ENCODE measurements at places on chromosomes 11 and 22.

GRCh38 chr22:28358312-28358711 is 321.3 kb downstream of the TTC28 start:
- no peak for DNase-seq

DNA sequence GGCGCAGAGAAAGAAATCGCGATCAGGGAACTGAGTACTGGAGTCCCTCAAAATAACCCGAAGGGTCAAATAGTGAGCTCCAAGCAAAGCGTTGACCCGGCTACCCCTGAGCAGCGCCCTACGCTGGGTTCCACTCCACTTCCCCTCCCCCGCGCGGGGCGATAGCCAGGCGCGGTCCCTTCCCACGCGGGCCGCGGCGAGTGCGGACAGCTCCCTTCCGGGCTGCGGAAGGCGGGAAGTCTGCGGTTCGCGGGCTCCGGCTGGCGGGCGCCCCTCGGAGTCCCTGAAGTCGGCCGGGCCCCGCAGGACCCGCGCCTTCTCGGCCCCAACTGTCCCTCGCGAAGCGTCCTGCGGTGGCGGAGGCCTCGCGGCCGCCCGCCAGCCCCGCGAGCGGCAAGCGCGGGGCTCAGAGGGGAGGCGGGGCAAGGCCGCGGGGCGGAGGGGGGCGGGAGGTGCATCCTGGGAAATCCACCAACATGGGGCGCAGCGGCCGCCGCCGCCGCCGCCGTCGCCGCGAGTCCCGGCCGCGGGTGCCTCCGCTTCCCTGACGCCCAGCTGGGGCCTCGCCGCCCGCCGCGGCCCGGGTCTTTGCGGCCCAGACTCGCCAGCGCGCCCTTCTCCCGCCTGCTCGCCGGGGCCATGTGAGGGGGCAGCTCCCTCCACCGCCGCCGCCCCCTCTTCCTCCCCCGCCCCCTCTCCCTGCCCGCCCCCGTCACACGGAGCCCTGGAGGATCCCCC is at the start of gene QSER1:
Gene QSER1 (plus strand): TSS at position 457 of the 738 bp plus-strand sequence. CDS start 315 bp downstream, outside the sequence.
- peak; percentile 62 for DNase-seq

- no peak for DNase-seq
These were observed 7.8 kb downstream of the PRDM11 start for GRCh38 chr11:45154276-45154675.

DNA sequence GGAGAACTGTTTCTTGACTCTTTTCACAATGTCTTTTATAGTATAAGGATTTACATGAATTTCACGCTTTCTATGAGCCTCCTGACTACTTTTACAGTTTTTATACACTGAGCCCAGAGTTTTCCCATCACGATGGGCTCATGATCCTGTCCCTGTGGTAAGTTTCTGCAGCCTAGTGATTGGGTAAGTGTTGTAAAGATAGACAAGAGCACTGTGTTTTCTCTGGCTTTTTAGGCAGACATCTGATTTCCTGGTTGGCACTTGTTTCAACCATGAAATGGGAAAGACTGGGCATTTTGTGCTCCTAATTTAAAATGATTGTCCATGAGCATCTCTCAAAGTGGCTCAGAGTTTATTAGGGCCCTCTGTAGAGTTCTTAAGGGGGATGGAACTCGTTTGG is 299.0 kb downstream of the FAT3 start:
- no peak for DNase-seq

DNA sequence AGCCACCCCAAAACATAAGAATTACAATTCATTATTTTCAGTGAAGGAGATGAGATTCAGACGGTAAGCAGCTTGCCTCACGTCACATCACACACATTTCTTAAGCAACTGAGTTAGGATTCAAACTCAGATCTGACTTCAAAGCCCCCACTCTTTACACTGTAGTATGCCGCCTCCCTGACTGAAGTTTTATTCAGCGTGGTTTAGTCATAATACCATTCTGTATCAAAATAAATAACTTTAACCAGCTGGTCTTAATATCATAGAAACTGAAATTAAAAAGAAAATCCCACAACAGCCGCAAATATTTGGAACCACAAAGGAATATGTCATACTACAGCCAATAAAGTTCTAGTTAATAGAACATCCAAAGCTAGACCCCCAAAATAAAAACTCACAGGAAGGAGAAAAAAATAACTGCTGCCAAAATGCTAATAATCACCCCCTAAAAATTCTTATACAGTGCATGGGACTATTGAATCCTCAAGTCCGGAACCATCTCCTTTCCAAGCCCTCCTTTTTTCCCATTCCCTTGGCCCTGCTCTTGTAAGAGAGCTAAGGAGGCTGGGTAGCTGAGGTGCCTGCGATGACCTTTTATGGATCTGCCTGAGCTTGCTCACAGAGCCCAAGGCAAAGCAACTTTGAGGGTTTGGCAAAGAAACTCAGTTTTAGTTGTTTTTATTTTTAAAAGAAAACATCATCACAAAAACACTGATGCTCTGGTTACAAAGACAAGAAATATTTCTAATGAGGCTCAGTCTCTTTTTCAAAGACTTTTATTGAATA is 334.5 kb downstream of the TTC28 start:
- no peak for DNase-seq

DNA sequence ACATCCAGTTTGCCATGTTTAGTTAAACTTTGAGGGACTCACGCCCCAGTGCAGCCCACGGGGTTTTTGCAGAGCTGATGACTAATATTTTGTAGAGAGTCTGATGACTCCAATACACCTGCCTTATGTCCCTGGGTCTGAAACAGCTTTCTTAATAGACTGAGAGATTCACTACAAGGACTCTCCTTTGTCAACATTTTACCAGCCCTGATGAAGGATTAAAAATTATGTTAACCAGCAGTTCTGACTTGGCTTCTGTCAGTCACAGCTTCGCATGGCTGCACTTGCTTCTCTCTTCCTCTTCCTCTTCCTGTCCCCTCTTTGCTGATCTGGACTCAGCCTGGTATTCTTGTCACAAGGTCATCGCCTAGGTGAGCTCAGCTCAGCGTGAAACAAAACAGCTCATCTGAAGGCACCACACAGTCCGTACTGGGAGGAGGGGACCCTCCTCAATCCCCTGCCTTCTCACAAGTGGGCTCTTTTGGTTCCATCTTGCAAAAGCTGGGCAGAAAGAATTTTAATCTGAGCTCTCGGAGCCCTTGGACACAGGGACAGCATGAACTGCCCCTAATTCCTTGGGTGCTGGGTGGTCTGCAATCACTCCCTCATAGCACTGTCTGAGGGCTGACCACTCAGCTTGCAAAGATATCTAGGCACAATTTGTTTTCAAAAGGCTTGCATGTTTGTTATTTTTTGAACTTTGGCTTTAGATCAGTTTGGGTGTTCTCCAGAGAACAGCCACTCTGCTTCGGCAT is 38.1 kb upstream of the POU2AF1 start:
- DNase-seq, result peak; percentile 76

DNA sequence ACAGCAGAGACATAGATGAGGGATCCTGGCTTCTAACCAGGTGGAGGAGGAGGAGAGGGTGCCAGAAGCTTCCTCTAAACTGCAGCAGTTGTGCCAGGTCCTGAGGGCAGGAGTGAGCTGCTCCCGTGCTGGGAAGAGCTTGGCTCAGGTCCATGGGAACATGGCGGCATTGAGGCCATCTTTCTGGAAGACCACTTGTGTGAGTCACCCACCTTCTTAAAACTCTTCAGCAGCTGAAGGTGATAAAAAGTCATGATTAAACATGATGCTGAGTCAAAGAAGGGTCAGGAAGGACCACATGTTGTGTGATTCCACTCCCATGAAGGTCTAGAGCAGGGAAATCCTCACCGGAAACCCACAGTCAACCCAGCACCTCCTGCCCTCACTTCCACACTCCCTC is 35.1 kb downstream of the LINC01488 start:
- no peak for DNase-seq

DNA sequence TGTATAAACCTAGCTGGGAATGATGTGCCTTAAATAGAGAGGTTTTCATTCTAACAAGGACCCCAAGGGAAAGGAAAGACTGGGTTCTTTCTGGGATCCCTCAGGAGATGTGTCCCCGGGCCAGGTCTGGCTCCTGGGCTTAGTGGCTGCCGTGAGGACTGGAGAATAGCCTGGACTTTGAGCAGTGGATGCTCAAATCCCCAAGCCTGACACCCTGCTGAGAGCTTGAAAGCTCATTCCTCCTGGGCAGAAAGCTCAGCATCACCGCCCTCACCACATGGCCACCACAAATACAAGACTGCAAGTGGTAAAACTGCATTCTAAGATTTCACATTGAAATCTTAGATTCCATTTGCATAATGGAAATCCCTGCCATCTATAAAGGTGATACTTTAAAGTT is 79.4 kb upstream of the NARS2 start:
- no peak for DNase-seq

DNA sequence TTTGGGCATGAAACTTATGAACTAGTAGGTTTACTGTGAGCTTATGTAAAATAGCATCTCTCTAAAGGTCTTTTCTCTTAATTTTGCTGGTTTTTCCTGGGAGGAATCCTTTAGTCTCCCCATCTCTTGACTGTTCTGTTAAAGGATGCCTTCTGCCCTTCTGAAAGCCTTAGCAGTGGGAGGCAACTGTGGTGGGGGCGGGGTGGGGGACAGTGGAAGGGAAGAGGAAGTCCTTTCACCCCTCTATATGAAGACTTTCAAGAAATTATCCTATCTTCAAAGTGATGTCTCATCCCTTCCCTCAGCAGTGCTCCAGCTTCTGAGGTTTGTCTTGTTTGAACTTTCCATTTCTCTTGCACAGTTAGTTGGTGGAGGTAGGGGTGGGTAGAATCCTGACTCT is 73.1 kb downstream of the ELP4 start:
- DNase-seq, result no peak

- no peak for DNase-seq
These were observed 192.7 kb downstream of the BUD13 start for GRCh38 chr11:116579857-116580727.

DNA sequence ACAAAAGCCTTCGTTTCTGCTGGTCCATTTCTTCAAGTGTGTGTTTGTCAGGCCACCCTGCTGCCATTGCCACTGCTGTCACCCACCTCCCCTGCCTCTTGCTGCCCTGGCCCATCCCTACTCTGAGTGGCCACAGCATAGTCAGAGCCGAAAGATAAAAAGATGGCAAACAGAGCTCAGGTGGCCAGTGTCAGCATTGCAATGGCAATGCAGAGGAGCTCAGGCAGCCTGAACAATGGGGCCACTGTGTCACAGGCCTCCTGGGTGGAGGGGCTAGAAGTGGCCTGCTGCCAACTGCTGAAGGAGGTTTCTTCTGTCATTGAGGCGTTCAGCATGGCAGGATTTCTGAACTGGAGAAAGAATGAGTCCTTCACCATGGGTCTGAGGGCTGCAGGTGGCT is 137.1 kb downstream of the CSNK2A3 start:
- no peak for DNase-seq

DNA sequence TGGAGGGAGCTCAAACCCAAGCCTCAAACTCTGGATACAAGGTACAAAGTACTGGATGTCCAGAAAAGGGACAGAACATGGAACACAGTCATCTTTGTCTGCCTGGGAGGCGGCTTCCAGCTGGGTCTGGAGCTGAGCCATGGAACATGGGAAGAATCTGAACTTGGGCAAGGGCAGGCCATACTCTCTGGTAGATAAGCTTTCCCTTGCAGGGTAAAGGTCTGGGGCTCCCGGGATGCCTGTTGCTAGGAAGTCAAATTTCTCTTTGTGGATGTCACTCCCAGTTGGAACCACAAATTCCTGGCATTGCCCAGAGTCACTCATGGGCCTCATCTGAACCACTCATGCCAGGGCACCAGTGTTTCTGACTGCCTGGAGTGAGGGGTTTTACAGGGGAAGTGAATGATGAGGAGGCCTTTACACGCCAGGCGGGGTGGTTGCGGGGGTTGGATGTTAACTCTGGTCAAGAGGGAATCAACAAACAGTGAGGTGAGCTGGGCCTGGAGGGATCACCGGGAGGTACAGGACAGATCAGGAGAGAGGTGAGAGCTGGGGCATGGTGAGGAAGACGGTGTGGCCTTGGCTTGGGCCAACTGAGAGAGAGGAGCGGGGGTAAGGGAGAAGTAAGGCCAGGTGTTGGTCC is 5.7 kb downstream of the FTH1 start:
- DNase-seq, result no peak

- DNase-seq, result no peak
These were observed 72.1 kb upstream of the TENM4 start for GRCh38 chr11:79512706-79513469.

- DNase-seq, result peak; percentile 30
These were observed 1.3 kb downstream of the DENND5A start for GRCh38 chr11:9263840-9264315.

DNA sequence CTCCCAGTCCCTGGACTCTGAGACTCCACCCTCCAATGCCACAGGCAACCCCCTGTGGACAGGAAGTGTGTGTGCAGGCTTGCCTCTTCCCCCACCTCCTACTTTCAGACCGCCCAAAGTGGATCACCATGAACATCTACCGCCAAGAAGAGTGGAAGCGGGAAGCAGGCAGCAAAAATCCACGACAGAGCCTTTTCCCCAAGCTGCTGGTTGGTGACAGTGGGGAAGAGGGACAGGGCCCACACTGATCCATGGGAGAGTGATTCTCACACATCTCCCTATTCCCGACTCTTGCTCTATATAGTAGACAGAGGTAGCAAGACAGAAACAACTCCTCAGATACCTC is 53.4 kb upstream of the SPATA19 start:
- DNase-seq, result no peak

DNA sequence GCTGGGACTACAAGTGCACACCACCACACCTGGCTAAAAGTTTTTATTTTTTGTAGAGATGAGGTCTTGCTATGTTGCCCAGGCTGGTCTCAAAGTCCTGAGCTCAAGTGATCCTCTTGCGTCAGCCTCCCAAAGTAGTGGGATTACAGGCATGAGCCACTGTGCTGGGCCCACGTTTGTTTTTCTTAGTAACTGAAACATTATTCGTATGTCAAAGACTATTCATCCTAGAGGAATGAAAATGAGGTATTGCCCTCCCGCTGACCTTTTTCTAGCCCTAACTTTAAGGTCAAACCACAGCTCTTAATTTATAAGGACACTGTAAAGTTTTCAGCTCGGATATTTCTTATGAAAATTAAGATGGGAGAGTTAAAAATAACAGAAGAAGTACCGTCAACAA is 33.2 kb upstream of the PAX6 start:
- DNase-seq, result no peak

DNA sequence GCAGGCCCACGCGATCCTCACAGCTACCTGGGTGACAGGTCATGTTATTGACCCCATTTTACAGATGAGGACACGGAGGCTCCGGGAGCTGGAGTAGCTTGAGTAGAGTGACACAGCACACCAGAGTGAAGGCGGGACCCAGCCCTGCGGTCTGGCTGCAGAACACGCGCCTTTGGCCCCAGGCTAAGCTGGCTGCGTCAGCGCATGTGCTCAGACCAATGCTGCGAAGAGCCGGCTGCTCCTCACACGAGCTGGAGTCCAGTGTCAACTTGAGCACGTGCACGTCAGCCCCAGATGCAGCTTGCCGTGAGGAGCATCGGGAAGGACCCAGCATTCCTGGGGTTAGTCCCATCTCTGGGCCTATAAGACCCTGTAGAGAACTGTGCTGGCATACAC is 49.9 kb downstream of the SCUBE1 start:
- DNase-seq, result no peak

DNA sequence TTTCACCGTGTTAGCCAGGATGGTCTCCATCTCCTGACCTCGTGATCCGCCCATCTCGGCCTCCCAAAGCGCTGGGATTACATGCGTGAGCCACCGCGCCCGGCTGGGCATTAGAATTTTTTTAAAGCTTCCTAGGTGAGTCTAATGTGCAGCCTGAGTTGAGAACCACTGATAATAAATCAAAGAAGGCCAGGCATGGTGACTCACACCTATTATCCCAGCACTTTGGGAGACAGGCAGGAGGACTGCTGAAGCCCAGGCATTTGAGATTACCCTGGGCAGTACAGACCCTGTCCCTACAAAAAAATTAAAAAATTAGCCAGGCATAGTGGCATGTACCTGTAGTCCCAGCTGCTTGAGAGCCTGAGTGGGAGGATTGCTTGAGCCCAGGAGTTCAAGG is 13.7 kb downstream of the MEI1 start:
- no peak for DNase-seq

Measured in CD4-positive, alpha-beta T cell treated with Interleukin-15 for 1 hour (primary cell).